ENCODE measurements at places on chromosomes 5 and 9.

DNA sequence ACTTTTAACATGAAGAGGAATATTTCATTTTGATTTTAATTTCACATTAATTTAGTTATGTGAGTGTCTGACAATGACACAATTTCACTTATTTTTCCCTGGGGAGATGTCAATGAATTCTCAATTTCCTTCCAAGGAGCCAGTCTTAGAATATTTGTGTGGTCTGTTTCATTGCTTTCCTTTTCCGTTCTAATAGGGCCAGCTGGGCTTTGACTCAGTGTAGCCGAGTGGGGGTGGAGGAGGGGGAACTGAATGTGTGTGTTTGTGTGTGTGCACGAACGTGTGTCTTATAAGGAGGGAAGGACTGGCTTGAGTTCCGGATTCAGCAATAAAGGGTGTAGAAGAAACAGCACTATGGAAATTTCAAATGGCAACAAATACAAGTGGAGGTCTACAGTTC, 100.0 kb downstream of the BASP1 start:
- no peak for DNase-seq

GRCh38 chr5:73451224-73452130, 2.9 kb upstream of the FOXD1 start:
- DNase-seq, result peak; percentile 88

DNA sequence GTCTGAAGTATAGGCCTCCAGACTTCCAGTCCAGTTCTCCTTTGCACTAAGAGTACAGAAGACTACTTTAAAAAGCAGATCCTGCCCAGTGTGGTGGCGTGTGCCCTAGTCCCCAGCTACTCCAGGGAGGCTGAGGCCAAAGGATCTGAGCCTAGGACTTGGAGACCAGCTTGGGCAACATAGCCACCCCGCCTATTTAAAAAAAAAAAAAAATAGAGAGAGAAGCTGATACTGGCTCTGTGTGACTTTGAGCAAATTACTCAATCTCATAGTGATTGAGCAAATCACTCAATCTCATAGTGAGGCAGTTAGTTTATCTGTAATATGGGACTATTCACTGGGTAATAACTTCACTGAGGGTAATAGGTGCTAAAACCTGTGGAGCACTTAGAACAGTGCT, 43.6 kb upstream of the KDM4C start:
- no peak for DNase-seq

DNA sequence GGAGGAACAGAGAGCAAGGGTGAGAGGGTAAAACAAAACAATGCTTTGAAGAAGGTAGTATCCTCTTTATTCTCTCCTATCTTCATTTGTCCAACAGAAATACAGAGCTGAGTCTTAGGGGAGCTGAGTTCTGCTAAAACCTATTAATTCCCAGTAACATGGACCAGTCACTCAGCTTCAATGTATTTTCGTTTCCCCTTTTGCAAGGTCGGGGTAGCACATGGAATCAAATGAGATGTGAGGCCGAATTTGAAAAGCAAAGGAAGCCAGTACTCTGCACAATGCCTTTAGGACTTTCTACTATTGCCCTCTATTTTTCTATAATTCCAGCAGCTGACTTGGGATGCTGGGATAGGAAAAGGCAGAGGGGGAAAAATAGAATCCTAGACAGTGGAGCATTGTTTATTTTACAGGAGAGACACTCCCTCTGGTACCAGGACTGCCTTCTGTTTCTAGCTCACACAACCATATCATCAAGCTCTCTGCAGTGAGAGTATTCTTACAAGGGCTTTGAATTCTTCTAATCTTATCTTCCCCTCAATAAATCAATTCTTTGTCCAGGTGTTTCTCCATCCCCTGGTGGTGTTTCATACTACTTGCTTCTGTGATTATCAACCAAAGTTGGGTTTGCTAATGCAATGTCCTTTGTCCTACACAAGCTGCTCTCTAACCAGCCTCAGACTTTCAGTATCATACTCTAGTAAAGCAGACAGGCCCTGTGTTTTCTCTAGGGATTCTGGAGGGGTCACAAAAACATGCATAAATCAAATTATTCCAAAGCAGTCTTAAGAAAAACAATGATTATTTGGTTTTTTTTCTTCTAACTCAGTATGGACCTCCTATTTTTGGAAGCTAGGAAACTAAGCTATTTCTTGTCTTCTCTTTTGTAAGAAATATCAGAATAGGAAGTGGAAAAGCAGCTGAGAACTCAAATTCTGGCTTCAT, 341.5 kb downstream of the OSTF1 start:
- DNase-seq, result no peak

DNA sequence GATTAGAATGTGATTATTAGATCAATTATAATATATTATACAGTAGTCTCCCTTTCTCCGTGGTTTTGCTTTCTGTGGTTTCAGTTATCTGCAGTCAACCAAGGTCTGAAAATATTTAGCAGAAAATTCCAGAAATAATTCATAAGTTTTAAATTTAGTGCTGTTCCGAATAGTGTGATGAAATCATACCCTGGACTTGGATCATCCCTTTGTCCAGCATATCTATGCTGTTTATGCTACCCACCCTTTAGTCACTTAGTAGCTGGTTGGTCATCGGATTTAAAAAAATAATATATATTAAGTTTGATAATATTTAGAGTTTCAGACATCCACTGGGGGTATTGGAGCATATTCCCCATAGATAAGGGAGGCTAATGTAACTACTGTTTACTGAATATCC, 19.6 kb downstream of the RMI1 start:
- DNase-seq, result no peak

- peak; percentile 44 for DNase-seq
Observed at GRCh38 chr5:54176066-54176830, 134.1 kb downstream of the ARL15 start.

DNA sequence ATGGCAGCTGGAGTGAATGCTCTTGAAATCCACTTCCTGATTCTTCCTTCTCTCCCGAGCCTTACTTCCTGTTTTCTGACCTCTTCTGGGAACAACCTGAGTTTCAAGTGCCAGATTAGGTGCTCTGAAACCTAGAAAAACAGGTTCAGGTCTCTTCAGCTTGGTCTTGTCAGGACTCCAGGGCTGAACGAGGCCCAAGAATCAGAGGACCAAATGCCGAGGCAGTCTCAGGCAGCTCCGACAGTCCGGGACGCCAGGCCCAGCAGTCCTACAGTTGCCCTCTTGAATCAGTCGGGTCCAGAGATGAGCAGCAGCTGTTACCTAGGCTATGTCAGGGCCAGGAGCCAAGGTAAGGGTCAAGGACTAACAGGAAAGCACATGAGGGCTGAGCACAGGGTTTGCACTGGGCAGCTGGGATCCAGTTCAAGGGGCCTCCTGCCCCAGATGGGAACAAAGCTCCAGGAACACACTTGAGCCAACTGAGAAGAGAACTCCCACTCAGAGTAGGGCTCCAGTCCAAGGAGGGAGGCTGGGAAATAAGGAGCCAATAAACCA, 38.3 kb upstream of the ADRA1B start:
- no peak for DNase-seq

GRCh38 chr5:62152394-62153087, 153.5 kb upstream of the KIF2A start:
- DNase-seq, result no peak

DNA sequence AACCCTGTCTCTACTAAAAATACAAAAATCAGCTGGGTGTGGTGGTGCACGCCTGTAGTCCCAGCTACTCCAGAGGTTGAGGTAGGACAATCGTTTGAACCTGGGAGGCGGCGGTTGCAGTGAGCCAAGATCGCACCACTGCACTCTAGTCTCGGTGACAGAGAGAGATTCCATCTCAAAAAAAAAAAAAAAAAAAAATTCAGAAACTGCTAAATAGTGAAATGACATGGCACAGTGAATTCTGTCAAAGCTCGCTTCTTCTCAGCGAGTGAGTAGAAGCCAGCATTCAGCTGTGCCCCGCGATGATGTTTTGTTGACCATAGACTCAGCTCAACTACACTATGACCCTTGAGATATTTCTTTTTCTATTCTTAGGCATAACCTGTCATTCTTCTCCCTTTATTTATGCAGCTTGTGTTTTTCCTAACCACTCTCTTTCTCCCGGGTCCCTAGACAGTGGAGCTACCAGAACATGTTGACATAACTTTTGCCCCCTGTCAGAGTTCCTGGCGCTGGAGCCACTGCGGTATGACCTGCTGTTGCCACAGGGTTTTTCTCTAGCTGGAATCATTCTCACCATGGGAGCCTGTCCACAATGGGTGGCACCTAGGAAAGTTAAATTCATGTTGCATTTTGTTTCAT, 13.5 kb upstream of the IQGAP2 start:
- DNase-seq, result no peak

DNA sequence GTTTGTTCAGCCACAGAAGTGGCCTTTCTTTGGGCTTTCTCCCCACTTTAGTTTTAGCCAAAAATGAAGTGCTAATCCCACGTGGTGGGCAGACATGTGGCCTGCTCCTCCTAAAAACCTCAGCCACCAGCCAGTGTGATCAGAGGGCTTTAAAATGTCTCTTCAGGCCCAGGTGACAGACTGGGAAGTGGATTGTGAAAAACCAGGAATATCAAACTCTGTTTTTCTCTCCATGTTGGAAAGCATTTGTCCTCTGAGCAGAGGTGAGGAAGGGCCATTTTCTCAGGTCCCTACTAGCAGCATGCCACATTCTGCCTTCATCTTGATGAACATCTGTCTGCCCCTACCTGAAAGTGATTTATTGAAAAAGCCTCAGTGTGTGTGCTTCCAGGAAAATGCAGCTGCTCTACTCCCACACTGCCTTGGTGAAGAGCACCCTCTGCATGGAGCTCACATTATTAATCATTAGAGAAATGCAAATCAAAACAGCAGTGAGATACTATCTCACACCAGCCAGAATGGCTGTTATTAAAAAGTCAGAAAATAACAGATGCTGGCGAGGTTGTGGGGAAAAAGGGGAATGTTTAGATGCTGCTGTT, 181.2 kb upstream of the DMAC1 start:
- DNase-seq, result no peak

DNA sequence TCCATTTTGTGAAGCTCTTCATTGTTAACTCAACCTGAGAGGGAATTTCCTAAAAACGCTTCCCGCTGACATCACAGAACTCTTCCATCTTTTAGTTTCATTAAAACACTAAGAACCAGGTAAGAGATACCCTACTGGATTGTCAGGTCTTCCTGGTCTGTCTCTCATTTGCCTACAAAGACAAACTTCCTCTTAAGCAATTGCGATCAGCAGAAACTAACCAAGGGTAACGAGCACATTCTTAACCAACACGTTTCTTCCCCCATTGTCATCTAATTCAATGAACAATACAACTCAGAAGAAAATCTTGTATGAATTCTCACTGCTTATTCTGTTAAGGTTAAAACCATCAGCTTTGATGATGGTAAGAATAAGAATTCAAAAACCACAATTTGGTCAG, 6.6 kb downstream of the FBXW11 start:
- no peak for DNase-seq

- no peak for DNase-seq
Observed at GRCh38 chr5:141793403-141793802, 84.8 kb downstream of the PCDH1 start.

DNA sequence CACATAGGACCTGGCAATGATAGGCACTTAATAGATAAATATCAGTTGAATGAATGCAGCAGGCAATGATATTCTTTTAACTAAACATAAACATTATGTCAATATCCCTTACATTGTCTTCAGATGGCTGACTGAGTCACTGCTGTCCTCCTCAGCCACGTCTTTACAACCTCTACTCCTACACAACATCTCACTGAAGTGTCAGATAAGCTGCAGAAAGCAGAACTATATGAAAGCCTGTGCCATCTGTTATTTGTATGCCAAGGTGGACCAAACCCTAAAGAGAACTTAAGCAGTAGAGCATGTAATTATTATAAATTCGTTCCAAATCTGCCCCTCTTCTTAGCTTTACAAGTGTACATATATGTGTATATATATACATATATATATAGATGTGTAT, 271.2 kb downstream of the RASEF start:
- DNase-seq, result no peak

DNA sequence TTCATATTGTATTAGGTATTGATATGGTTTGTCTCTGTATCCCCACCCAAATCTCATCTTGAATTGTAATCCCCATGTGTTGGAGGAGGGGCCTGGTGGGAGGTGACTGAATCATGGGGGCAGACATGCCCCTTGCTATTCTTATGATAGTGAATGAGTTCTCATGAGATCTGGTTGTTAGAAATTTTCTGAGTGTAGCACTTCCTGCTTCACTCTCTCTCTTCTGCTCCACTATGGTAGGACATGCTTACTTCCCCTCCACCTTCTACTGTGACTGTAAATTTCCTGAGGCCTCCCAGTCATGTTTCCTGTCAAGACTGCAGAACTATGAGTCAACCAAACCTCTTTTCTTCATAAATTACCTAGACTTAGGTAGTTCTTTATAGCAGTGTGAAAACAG, 187.4 kb upstream of the SLC24A2 start:
- DNase-seq, result no peak

GRCh38 chr9:96299823-96300222, 2.2 kb downstream of the HSD17B3 start:
- no peak for DNase-seq

DNA sequence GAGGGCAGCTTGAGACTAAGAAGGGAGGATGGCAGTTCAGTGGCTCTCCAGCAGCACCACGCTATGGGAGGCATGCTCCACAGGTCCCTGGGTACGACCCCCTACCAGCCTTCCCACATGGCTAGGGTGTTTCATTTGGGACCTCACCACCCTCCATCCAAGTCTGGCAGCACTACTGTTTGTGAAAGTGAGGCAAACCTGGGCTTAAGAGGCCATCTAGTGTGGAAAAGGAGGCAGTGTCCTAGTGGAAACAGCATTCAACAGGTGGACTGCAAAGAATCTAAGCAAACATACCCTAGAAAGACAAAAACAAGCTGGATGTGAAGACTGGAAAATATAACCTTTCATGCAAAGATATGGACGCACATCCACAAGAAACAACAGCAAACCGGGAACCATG, 4.8 kb upstream of the C5orf47 start:
- no peak for DNase-seq

- DNase-seq, result no peak
Observed at GRCh38 chr5:77971776-77972468, 195.8 kb upstream of the TBCA start.

- DNase-seq, result no peak
Observed at GRCh38 chr5:170393235-170393634, 4.1 kb upstream of the KCNMB1 start.

DNA sequence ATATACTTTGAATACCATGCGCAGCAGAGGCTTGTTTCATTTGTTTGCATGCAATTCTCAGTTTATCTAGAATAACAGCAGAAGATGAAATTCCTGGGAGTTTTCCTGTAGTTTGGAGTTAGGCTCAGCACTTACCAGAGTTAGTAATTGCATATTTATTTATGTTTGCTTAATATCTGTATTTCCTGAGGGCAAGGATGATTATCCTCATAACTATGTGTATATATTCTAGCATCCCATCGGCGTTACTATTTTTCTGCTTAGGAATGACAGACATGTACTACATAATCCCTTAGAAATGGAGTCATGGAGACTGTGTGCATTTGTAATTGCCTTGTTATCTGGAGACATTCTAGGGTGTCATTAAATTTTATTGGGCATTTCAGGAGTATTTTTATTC, 1184.8 kb downstream of the DTWD2 start:
- DNase-seq, result no peak

DNA sequence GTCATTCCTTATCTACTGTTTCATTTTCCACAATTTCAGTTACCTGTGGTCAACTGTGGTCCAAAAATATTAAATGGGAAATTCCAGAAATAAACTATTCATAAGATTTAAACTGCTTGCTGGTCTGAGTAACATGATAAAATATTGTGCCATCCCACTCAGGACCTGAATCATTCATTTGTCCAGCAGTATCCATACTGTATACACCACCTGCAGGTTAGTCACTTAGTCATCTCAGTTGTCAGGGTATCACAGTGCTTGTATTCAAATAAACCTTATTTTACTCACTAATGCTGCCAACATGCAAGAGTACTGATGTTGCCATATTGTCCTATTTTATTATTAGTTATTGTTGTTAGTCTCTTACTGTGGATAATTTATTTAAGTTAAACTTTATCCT, 139.7 kb downstream of the FBXO4 start:
- no peak for DNase-seq

Measured in HAP-1 (cell line).